PC-3 (cell line): ENCODE measurements at places on chromosomes 11 and 22. TPM values are rescaled to one million over a fixed set of nuclear protein-coding genes. Genes with fewer than 3 reads are reported as not detected.

The TMEM191C gene
- 6.4 and 6.7 TPM in 2 replicates for total RNA-seq

The INPP5J gene
- 2.1 and 3.1 TPM in 2 replicates for total RNA-seq

The CLDN5 gene
- total RNA-seq = 0.47 TPM in 1 of 2 replicates, not detected in the other

The PARVG gene
- not detected in 2 replicates for total RNA-seq

The OR2AG1 gene
- total RNA-seq = not detected in 2 replicates

The CCDC134 gene
- 7.9 and 17.6 TPM in 2 replicates for total RNA-seq

The FOLR3 gene
- total RNA-seq = not detected in 2 replicates

The MS4A1 gene
- total RNA-seq = not detected in 2 replicates

The YAP1 gene
- total RNA-seq = 104 and 118 TPM in 2 replicates

The CDC42EP2 gene
- total RNA-seq = 16.6 and 25.7 TPM in 2 replicates

The MS4A15 gene
- total RNA-seq = not detected in 2 replicates

The OR8D1 gene
- not detected in 2 replicates for total RNA-seq

The OR51B2 gene
- total RNA-seq = 0.11 TPM in 1 of 2 replicates, not detected in the other

The WNT11 gene
- total RNA-seq = 0.40 and 1.6 TPM in 2 replicates

The RIBC2 gene
- total RNA-seq = 2.7 and 4.5 TPM in 2 replicates

The MS4A3 gene
- total RNA-seq = not detected in 2 replicates

The ARRB1 gene
- total RNA-seq = 15.7 and 19.1 TPM in 2 replicates

The DNAJC4 gene
- total RNA-seq = 20.4 and 25.4 TPM in 2 replicates

The RAB39A gene
- not detected in 2 replicates for total RNA-seq

The KRTAP5-2 gene
- not detected in 2 replicates for total RNA-seq

The GGTLC2 gene
- total RNA-seq = not detected in 2 replicates

The KCTD14 gene
- total RNA-seq = 1.6 and 3.6 TPM in 2 replicates

The TP53I11 gene
- 30.8 and 32.8 TPM in 2 replicates for total RNA-seq

The MAPK8IP2 gene
- total RNA-seq = 1.2 and 1.5 TPM in 2 replicates

The MOGAT2 gene
- total RNA-seq = not detected in 2 replicates

The KLHL35 gene
- total RNA-seq = 6.6 and 8.4 TPM in 2 replicates

The MN1 gene
- total RNA-seq = 2.7 and 3.1 TPM in 2 replicates

The PNPLA5 gene
- not detected in 2 replicates for total RNA-seq

The VSIG10L2 gene
- not detected in 2 replicates for total RNA-seq

The NCR3LG1 gene
- 1.3 and 1.6 TPM in 2 replicates for total RNA-seq

The PKDREJ gene
- not detected in 2 replicates for total RNA-seq

The JOSD1 gene
- 37.5 and 40.3 TPM in 2 replicates for total RNA-seq

The TSPAN32 gene
- total RNA-seq = not detected in 2 replicates

The RPS13 gene
- 676 and 892 TPM in 2 replicates for total RNA-seq

The RASSF10 gene
- total RNA-seq = not detected in 2 replicates

The ISX gene
- not detected in 2 replicates for total RNA-seq

The MRGPRX4 gene
- total RNA-seq = not detected in 2 replicates

The ELMOD1 gene
- not detected in 2 replicates for total RNA-seq

The CHADL gene
- 0.63 and 1.2 TPM in 2 replicates for total RNA-seq

The NXPE2 gene
- not detected in 2 replicates for total RNA-seq

The FGF4 gene
- total RNA-seq = not detected in 2 replicates

The CELSR1 gene
- total RNA-seq = 14.2 and 19.3 TPM in 2 replicates

The MAJIN gene
- not detected in 2 replicates for total RNA-seq

The POTEH gene
- not detected in 2 replicates for total RNA-seq

The ABTB2 gene
- 5.2 and 10.0 TPM in 2 replicates for total RNA-seq

The DEFB108B gene
- not detected in 2 replicates for total RNA-seq

The RTN4RL2 gene
- 3.5 and 6.5 TPM in 2 replicates for total RNA-seq

The RPL27A gene
- total RNA-seq = 855 and 1,132 TPM in 2 replicates

The KRTAP5-10 gene
- total RNA-seq = not detected in 2 replicates

The ZC3H12C gene
- total RNA-seq = 25.2 and 30.7 TPM in 2 replicates

The TUB gene
- 3.2 and 3.3 TPM in 2 replicates for total RNA-seq

The SEZ6L gene
- total RNA-seq = not detected in 2 replicates

The TNNI2 gene
- total RNA-seq = 0.55 TPM in 1 of 2 replicates, not detected in the other

The FAM111A gene
- total RNA-seq = 38.9 and 49.2 TPM in 2 replicates

The RAC2 gene
- 50.5 and 54.5 TPM in 2 replicates for total RNA-seq
